Calu3 (cell line): ENCODE measurements at places on chromosomes 16 and 17. TPM values are rescaled to one million over a fixed set of nuclear protein-coding genes. Genes with fewer than 3 reads are reported as not detected.

DNA sequence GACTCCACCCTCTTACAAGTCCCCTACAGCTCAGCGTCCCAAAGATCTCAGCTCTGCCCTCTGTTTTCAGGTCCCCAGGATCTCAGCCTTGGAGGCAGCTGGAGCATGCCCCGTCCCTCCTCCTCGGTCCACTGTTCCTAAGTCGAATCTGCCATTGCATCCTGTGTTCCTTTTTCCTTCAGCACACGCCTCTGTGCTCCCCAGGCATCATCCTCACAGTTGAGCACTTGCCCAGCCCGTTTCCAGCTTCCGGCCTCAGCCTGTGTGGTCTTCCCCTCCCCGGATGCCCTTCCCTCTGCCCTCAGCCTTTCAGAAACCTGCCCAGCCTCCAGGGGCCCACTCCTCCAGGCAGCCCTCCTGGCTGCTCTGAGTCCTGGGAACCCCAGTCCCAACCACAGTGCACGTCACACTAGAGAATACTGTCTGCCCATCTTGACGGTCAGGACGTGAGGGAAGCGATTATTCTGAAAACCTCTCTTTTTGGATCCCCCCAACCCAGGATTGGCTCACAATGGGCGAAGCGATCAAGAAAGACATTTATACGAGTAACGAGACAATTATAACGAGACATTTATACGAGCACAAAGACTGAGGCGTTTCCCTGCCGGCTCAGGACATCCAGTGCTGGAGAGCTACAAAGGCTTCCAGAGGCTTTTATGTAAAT lies 41.4 kb downstream of the RPH3AL start:
- no peak for DNase-seq

DNA sequence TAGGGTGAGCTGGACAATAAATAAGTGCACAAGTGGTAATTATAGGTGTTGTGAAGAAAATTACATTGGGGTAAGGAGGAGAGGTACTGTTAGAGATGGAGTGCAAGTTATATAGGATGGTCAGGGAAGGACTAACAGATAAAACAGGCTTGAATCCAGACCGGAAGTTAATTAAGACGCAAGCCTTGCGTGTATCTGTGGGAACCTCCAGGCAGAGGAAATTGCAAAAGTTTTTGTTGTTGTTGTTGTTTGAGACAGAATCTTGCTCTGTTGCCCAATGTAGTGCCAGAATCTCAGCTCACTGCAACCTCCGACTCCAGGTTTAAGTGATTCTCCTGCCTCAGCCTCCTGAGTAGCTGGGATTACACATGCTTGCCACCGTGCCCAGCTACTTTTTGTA lies 2.4 kb upstream of the ZNF18 start:
- DNase-seq: no peak

DNA sequence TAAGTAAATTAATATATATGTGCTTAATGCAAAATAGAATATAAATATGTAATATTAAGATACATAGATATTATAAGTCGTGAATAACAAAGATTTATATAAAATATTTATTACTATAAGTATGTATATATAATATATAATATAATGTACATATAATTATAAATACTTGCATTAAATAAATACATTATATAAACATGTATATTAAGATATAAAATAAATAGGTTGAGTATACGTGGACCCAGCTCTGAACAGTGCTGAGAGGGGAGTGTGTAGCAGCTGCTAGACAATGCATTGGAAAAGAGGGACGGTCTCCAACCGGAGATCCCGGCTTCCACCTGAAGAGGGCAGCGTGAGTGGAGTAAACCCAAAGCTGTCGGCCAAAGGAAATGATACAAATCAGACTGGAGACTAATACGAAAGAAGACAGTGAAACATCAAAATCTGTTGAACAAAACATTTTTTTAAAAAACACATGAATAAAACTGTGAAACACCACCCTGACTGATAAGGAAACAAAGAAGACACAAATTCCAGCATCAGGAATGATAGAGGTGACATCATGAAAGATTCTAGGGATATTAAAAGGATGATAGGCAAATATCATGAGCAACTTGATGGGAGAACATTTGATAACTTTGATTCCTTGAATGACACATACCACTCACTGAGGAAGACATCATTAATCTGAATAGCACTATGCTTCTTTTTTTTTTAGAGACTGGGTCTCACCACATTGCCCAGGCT lies 125.4 kb upstream of the CHMP6 start:
- peak; percentile 68 for DNase-seq

GRCh38 chr16:9797306-9797705 lies 384.9 kb downstream of the GRIN2A start:
- DNase-seq: peak; percentile 80

GRCh38 chr16:7336742-7337141 lies 4.1 kb downstream of the RBFOX1 start:
- DNase-seq: no peak

- DNase-seq: no peak
These were observed 1.2 kb upstream of the NFATC3 start for GRCh38 chr16:68083861-68084503.

DNA sequence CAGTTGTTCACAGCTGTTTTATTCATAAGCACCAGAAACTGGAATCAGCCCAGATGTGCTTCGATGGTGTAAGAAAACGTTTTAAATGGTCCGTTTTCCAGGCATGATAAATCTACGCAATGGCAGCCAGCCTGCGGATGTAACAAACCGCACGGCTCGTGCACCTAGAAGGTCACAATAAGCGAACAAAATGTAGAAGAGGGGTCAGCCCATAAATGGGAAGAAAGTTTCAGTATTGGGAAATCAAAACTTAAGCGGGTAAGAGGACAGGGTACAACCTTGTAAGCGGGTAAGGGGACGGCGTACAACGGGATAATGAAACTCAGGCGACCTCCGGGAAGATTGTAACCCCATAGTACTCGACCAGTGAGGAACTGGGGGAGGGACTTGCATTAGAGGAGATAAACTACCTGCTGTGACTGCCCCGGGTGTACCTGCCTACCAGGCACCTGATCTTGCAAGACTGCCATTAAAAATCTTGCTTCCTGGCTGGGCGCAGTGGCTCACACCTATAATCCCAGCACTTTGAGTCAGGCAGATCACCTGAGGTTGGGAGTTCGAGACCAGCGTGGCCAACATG lies 66.6 kb downstream of the ANKRD11 start:
- no peak for DNase-seq

DNA sequence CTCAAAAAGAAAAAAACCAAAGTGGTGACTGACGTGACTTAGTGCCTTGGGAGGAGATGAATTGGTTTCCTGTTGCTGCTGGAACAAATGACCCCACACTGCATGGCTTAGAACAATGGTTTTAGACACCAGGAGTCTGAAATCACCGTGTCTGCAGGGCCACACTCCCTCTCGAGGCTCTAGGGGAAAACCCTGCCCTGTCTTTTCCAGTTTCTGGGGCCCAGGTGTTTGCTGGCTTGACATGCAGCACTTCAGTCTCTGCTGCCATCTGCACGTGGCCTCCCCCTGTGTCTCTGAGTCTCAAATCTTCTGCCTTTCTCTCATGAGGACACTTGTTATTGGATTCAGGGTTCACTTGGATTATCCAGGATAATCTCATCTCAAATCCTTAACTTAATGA lies 323.8 kb upstream of the TNRC6C start:
- no peak for DNase-seq

GRCh38 chr17:78211032-78211431 lies 3.0 kb upstream of the BIRC5 start:
- no peak for DNase-seq

GRCh38 chr17:57557834-57558681 lies 187.0 kb downstream of the CCDC182 start:
- peak; percentile 6 for DNase-seq

DNA sequence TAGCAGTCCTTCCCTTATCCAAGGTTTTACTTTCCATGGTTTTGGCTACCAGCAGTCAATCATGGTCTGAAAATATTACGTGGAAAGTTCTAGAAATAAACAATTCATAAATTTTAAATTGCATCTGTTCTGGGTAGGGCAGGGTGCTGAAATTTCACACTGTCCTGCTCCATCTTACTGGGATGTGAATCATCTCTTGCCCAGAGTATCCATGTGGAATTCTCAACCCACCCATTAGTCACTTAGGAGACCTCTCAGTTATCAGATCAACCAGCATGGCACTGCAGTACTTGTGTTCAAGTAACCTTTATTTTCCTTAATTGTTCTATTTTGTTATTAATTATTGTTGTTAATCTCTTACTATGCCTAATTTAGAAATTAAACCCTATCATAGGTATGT lies 202.8 kb upstream of the CPHXL start:
- DNase-seq: no peak

- no peak for DNase-seq
These were observed 1147.3 kb upstream of the GOT2 start for GRCh38 chr16:59881376-59881775.

DNA sequence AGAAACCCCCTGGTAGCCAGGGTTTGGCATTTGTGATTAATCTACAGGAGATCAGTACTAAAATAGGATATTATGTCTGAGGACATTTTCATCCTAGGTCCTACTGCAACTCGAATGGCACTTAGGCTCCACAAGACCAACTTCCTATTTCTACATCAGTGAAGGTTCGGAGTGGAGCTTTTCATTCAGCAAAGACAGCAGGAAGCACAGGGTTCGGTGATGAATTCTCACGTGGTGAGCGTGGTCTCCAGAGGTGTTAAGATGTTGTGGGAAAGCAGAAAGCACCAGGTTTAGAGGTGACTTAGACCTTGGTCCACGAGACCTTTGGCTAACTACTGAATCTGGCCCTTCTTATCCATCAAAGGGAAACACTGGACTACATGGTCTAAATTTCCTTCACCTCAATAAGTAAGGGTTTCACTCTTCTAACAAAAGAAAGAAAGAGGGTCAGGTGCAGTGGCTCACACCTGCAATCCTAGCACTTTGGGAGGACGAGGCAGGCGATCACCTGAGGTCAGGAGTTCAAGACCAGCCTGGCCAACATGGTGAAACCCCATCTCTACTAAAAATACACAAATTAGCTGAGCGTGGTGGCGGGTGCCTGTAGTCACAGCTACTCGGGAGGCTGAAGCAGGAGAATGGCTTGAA lies 13.9 kb upstream of the HELZ start:
- no peak for DNase-seq

GRCh38 chr17:72287586-72287985 lies 166.8 kb downstream of the SOX9 start:
- DNase-seq: no peak

DNA sequence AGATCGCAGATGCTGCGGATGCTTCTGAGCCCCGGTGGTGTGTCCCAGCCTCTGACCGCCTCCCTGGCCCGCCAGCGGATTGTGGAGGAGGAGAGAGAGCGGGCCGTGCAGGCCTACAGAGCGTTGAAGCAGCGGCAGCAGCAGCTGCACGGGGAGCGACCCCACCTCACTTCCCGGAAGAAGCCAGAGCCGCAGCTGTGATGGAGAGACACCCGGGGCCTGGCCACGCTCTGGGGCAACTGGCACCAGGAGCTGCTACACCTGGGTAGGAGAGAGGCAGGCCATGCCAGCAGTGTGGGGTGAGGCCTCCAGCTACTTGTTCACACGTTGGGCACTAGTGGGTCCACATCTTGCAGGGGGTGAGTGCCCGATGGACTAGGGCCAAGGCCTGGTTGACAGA lies 6.0 kb downstream of the CCDC137 start:
- DNase-seq: no peak

GRCh38 chr17:67056746-67057490 lies 12.6 kb downstream of the CACNG1 start:
- no peak for DNase-seq

DNA sequence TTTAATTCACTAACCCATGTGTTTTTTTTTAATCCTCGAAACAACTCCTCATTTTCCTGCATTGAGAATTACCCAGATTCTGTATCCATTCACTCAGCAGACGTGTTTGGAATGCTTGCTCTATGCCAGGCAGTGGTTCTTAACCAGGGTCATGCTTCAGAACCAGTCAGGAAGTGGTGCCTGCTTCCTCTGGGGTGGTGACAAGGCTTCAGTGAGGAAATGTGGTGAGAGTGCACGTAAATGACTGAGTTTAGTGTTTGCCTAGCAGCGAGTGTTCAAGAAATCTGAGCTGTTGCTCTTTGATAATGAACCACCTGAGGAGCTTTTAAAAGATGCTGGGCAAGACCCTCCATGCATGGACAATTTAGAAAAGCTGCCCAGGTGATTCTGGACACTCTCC lies 9.9 kb downstream of the ZFP90 start:
- no peak for DNase-seq

GRCh38 chr16:85398688-85399582 lies 214.2 kb upstream of the GSE1 start:
- DNase-seq: no peak

DNA sequence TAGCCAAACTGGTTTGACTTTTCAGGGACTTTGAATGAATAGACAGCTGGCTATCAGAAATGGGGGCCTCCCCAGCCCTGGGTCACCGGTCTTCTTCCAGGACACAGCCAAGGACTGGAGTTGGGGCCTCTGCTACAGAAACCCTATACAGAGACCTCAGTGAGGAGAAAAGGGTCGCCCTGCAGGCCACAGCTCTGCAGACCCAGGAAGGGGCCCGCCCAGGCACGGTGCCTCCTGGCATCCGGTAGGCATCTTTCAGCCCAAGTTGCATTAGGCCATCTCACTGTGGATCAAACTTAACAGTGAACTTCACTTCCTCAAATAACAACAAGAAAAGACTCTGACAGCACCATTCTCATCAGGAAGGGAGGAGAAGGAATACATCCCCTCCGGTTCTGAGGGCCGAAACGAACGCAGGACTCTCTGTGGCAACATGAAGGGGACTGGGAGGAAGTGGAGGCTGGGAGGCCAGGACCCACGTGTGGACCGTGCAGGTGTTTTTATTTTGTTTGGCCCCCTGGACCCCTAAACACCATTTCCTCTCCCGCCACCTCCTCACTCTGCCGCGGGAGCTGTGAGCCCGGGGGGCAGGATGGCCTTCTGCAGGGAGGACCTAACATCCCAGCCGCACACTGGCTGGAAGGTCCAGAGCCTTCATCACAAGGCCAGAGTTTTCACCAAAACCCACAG lies 7.2 kb downstream of the SLC38A10 start:
- DNase-seq: no peak

GRCh38 chr16:67040166-67040565 lies 11.2 kb downstream of the CBFB start:
- no peak for DNase-seq

GRCh38 chr16:55120826-55121225 lies 190.2 kb downstream of the IRX5 start:
- no peak for DNase-seq

The CLEC3A gene
- total RNA-seq: not detected in 2 replicates

The PDIA2 gene
- 0.71 TPM in 1 of 2 replicates, not detected in the other for total RNA-seq

The ZG16 gene
- total RNA-seq: not detected in 2 replicates

The STAC2 gene
- total RNA-seq: not detected in 2 replicates

The C16orf78 gene
- total RNA-seq: not detected in 2 replicates

The IKZF3 gene
- total RNA-seq: 30.9 and 41.0 TPM in 2 replicates
